ENCODE measurements at places on chromosomes 4 and X.

- no peak for DNase-seq
Measured at GRCh38 chr4:142427456-142427855, 418.6 kb downstream of the INPP4B start.

DNA sequence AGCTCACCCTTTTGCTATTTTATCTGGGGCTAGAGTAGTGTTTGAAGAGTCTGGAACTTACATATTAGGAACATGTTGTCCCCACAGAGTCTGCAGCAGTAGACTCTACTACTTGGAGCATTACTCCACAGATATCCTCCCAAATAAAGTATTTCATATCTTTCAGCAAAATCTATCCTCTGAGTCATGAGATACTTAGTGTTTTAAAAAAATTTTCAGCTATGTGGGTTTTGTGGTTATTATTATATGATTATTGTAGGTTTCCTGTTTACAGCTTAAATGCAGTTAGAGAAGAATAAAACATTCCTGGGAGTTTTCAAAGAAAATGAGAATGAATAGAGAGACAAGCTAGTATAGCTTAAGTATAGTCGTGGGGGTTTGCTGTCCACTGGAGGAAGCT, 30.9 kb downstream of the PAGE2 start:
- no peak for DNase-seq

- DNase-seq: no peak
Measured at GRCh38 chrX:2391869-2392606, 108.7 kb downstream of the DHRSX start.

DNA sequence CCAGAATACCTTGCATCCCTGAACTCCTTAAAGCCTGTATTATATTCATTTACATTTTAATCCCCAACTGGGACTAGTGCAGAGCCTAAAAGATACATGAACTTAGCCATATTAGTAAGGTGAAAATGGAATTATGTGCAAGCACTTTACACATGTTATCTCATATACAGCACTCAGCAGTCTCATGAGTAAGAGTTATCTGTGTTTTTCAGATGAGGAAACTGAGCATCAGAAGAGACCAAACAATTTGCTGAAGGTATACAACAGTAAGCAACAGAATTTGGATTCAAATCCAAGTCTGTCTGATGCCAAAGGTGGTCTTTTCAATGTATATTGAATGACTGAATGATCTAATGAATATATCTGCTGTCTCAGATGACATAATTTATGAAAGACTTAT, 12.3 kb downstream of the ATP7A start:
- DNase-seq: no peak

DNA sequence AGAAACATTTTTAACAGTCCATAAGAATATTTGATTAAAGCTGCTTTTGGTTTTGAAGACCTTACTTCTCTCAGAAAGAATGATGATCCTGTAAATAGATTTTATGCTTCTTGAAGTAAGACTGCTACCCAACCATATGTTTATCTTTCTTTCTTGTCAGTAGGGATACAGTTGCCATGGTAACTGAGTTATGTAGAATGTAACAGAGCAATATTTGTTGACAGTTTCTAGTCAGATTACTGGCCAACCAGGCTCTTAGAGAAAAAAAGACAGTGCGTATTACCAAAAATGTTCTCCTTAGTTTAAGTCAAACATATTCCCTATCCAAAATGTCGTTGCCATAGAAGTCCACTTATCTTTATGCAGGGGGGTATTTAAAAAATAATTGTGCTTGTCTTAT, 456.8 kb downstream of the PRR32 start:
- DNase-seq: no peak

DNA sequence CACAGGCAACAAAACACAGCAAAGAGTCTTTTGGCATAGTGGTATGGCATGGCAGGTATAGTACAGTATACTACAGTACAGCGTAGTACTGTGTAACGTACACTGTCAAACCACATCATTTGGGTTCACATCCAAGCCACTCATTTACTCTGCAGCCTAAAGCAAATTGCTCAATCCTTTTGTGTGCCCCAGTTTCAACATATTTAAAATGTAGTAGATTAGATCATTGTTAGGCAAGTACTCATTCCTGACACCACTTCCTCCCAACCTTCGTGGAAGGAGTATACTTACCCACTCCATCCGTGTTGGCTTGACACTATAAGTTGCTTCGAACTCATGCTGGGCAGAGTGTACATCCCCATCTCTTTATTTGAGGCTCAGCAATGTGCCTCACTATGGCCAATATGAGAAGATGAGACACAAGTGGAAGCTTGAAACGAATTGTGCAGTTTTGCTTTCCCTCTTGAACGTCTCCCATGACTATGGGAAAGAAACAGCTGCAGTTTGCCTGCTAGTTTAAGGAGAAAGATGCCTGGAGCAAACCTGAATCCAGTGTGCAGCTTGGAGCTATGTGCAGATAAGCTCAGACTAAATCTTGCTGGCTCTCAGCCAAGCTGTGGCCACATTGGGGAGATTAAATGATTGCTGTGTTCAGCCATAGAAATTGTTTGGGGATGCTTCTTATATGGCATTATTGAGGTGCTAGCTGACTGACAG, 85.7 kb upstream of the TBL1X start:
- no peak for DNase-seq
